NB4 (cell line): ENCODE measurements at places on chromosomes 1 and 21.

- DNase-seq, result peak; percentile 15
Observed at GRCh38 chr1:91569411-91570119, 68.9 kb downstream of the CDC7 start.

DNA sequence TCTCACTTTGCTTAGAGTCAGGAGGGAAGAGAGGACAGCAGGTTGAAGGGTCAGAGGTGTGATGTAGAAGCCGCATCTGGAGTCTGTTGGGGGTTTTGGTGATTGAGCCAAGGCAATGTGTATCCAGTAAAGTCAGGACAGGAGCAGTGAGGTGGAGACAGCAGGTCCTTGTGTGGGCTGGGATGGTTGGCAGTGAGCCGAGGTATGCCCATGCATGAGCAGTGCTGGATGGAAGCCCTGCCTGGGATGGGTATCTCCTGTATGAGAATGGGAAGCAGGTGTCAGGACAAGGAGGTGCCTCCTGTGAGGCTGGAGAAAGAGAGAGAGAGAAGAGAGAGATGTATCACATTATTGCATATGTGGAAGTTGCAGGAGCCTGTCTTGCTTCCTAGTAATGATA is 90.0 kb downstream of the OBSCN start:
- DNase-seq, result no peak

GRCh38 chr1:158809256-158809655 is 21.9 kb upstream of the MNDA start:
- DNase-seq, result peak; percentile 54

GRCh38 chr1:55635856-55636255 is 420.7 kb upstream of the USP24 start:
- DNase-seq, result no peak

GRCh38 chr1:243799908-243800307 is 50.1 kb downstream of the AKT3 start:
- DNase-seq, result no peak

DNA sequence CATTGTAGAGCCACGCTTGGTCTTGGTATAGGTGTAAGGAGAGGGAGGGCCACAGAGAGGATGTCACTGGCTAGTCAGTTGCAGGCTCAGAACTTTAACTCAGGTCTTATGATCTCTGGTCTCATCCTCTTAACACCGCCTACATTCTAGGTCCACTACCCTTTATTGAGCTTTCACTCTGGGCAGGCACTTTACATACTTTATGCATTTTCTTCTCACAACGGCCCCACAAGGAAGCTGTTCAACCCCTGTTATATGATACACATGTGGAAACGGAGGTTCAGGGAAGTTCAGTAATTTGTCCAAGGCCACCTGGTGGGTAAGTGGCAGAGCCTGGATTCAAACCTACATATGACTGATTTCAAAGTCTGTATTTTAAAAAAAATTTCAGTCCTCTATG is 25.3 kb upstream of the RCAN3 start:
- DNase-seq, result no peak

- no peak for DNase-seq
Observed at GRCh38 chr1:185087101-185087500, 41.7 kb downstream of the RNF2 start.

GRCh38 chr1:81149649-81150325 is 650.9 kb upstream of the ADGRL2 start:
- DNase-seq, result no peak

GRCh38 chr1:156052862-156053767 is 483 bp downstream of the UBQLN4 start:
- DNase-seq, result peak; percentile 85

DNA sequence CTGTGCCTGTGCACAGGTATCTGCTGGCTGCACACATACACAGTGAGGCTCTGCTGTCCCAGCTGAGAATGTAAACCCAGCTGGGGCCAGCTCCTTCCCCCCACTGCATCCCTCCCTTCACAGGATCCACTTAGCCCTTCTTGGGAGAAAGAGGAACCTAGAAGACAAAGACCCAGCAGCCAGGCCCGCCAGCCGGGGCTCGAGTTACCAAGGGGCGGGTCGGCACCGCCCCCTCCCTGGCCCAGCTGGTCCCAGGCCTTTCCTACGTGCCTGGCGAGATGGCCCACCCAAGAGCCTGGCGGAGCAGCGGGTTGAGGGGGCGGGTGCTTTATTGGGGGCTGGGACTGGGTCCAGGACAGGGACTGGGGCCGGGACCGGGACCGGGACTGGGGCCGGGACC is 2.1 kb downstream of the SH3BGRL3 start:
- peak; percentile 80 for DNase-seq
